Astrocyte of the spinal cord (primary cell): ENCODE measurements at places on chromosomes 7 and 10.

DNA sequence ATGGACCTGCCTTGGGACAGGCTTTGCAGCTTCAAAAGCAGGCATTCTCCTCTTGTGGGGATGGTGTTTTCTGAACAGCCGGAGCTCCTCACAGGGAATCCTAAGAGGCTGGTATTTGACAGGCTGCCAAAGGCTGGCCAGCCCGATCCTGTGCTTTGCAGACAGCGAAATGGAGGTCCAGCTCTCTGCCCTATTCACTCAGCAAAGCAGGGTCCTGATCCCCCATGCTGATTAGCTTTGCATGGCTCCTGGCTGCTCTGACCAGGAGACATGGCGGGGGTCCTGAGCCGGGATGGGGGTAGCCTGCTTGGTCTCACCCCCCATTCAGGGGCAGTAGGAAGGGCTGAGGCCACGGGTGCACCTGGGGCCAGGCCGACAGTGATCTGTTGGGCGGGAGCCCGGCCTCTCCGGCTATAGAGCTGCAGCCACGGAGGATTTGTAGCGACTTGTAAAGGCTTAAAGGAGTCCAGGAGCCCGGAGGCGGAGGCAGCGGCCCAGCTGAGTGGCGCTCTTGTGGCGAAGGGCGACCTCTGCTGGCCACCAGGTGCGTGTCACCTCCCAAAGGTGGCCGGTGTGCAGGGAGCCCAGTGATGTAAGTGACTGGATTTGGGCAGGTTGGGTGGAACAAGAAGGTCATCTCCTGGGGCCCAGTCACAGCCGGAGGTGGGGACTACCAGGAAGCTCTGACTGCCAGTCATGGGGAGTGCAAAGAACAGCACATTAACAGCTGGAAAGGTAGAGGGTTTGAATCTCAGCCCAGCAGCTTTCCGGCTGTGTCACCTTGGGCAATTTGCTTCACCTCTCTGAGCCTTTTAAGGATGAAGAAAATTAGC lies 126.5 kb downstream of the ZMIZ1 start:
- DNase-seq, result peak; percentile 87

DNA sequence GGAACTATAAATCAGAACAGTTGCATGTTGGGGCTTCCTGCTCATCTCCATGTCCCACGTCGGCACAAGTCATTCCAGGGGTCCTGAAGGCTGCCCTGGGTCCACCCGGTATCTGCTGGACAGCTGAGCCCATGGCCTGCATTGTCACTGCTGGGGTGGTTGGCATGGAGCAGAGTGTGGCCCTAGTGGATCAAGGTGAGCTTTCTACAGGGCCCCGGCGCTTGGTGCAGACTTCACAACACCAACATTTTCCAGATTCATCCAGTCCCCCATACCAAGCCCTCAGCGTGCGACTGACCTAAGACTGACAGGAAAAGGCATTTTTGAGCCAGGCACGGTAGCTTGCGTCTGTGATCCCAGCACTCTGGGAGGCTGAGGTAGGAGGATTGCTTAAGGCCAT lies 175.5 kb upstream of the LYZL2 start:
- no peak for DNase-seq

DNA sequence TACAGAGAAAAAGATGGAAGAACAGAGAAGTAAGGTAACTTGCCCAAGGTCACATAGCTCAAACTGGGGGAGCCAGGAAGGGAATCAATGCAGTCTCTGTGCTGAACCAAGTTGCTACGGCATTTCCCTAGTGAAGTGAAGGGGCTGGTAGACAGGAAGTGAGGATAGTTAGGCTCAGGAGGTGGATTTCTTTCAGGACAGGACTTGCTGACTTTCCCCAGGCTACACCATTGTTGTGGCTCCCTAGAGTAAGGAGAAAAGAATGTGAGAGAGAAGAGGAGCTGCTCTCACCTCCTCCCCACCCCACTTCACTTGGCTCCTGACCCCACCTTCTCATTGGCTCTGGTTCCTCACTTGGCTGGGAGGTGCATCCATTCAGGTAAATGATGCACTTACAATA lies 316.9 kb downstream of the INHBA start:
- DNase-seq, result no peak

DNA sequence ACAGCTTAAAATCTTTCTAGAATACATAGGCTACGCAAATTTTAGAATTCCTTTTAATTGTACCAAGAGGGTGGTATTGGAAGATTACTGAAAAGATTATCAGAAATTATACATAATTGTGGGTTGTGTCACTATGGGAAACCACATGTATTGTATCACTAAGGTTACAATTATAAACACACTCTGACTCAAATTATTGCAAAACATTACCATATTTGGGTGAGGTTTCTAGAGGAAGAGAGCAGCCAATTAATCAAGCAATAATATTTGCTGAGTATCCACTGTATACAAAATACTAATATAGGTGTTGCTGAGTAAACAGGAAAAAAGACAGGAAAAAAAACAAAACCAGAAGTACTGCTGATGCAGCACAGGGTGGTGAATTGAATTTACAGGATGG lies 3.1 kb upstream of the CAPZA2 start:
- DNase-seq, result peak; percentile 65

- DNase-seq, result no peak
Observed at GRCh38 chr10:97704341-97704740, 9.2 kb upstream of the MARVELD1 start.

- DNase-seq, result no peak
Observed at GRCh38 chr7:109407756-109408155, 838.1 kb downstream of the DNAJB9 start.

GRCh38 chr10:97612386-97612785 lies 20.9 kb downstream of the MORN4 start:
- DNase-seq, result peak; percentile 52

DNA sequence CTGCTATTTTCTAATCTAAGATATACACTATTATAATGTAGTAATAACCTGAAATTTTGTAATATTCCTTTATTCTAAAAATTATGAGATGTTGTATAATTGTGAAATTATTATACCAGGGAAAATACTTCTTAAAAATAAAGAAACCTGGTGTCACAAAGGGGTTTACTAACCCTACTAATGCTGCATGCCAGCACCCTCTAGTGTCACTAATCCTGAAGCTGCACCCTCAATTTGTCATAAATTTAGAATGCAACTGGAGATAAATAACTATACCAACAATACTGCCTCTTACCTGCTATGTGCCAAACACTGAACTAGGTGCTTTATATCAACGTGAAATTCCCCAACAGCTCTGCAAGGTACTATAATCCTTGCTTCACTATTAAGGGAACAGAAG lies 30.8 kb downstream of the TM9SF3 start:
- peak; percentile 9 for DNase-seq

GRCh38 chr7:25851332-25852210 lies 300.4 kb upstream of the NFE2L3 start:
- DNase-seq, result peak; percentile 77

DNA sequence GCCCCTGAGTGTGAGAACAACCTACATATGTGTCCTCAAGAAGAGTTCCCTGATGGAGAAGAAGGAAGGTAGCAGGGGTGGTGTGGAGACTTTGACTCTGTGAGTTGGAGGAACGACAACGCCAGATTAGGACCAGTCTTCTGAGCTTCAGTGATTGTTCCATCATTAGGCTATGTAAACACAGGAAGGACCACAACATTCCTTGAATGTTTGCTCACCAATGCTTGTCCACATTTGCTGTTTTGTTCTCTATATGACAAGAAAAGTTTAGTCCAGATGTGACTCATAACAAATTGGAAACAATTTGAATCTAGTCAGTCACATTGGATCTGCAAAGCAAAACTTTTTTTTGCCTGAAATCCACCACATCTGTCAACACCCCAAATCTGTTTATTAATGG lies 62.7 kb downstream of the ENTPD1 start:
- DNase-seq, result peak; percentile 80

DNA sequence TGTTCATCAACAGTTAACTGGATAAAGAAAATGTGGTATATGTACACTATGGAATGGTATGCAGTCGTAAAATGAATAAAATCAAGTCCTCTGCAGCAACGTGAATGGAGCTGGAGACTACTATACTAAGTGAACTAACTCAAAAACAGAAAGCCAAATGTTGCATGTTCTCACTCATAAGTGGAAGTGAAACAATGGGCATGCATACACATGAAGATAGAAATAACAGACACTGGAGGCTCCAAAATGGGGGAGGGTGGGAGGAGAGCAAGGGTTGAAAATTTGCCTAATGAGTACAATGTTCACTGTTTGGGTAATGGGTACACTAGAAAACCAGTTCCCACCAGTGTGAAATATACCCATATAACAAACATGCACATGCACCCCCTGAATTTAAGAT lies 179.5 kb downstream of the ZWINT start:
- no peak for DNase-seq

- no peak for DNase-seq
Observed at GRCh38 chr10:131248376-131249165, 63.0 kb downstream of the TCERG1L start.

DNA sequence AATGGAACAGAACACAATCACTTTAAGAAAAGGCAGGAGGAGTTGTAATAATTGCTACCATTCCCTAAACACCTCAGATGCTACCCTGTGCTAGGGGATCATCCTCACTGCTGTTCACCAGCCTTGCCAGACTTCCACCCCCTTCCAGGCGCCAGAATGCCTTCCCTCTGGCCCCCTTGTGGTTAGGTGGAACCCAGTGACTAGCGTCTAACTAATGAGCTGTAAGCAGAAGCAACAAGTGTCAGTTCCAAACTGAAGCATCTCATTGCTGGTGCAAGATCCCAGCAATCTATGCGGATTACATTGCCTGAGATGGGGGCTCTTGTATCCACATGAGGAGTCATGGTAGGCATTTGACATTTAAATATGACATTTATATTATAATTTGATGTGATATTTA lies 86.6 kb downstream of the FRMD4A start:
- DNase-seq, result no peak

DNA sequence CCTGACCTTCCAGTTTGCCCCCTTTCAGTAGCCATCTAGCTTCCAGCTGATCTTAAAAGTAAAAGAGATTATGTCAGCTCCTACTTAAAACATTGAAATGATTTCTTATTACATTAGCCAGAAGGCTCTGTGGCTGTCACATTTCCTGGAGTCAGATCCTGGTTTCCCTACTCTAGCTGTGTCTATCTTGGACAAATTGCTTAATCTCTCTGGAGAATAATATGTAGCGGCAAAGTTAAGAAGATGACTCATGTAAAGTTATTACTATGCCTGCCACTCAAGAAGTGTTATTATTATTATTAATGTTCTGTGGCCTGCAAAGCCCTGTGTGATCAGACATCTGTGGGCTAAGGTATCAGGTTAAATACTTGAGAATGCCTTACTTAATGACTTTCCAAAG lies 107.2 kb downstream of the RUNDC3B start:
- DNase-seq, result peak; percentile 1

- DNase-seq, result peak; percentile 5
Observed at GRCh38 chr10:1159131-1160061, 103.2 kb downstream of the WDR37 start.

DNA sequence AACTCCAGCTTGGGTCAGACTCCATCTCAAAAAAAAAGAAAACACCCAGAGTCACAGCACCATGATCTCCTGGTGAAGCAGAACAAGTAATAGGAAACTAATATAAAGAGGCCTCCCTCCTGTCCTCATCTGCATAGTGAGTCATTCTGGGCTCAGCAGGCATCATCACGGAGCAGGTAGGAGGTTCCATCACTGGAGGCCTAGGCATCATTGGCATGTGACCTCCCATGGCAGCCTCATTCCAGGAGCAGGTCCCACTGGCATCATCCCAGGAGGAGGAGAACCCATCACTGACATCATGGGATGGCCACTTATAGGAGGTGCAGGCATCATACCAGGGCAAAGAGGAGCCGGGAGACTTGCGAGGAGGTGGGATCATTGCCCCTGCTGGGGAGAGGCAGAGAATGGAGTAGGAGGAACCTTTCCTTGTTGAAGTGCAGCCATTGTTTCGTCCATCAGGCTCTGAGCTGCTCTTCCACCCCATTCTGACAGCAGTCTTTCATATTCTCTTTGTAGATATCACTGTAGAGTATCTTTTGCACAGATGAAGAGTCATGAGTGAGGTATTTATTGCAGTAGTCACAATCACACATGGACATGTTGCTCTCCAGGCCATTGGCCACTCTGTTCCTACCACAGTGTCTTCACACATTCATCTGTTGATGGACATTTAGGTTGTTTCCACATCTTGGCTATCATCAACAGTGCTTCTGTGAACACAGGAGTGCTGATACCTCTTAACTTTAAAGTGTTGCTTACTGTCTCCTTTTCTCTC lies 73.8 kb downstream of the OSBPL3 start:
- DNase-seq, result no peak

- no peak for DNase-seq
Observed at GRCh38 chr7:49483142-49483541, 290.3 kb upstream of the VWC2 start.

- no peak for DNase-seq
Observed at GRCh38 chr7:12907774-12908173, 220.3 kb downstream of the ARL4A start.

- no peak for DNase-seq
Observed at GRCh38 chr7:81870608-81871007, 100.8 kb upstream of the HGF start.

DNA sequence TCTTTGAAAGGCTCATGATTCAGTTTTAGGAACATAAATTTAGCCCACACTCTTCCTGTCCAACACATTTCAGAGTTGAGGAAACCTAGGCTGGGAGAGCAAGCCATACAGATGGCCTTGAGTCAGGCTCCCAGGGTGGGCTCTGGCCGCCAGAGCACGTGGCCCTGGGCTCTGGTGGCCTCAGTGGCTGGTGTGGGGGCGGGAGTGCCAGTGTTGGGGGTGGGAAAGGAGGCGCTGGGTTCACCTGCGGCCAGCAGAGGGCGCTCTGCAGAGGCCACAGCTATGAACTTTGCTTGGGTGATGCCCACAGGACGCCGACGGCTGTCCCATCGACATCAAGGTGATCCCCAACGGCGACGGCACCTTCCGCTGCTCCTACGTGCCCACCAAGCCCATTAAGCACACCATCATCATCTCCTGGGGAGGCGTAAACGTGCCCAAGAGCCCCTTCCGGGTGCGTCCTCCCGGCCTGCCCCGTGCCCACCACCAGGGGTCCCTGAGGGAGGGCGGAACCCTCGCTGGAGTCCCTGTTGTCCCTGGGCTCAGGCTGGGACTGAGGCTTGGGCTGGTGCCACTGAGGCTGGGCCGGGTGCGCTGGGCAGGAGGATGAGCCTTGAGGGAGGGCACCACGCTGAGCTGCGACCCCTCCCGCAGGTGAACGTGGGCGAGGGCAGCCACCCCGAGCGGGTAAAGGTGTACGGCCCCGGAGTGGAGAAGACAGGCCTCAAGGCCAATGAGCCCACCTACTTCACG lies 11.9 kb downstream of the FLNC start:
- no peak for DNase-seq

DNA sequence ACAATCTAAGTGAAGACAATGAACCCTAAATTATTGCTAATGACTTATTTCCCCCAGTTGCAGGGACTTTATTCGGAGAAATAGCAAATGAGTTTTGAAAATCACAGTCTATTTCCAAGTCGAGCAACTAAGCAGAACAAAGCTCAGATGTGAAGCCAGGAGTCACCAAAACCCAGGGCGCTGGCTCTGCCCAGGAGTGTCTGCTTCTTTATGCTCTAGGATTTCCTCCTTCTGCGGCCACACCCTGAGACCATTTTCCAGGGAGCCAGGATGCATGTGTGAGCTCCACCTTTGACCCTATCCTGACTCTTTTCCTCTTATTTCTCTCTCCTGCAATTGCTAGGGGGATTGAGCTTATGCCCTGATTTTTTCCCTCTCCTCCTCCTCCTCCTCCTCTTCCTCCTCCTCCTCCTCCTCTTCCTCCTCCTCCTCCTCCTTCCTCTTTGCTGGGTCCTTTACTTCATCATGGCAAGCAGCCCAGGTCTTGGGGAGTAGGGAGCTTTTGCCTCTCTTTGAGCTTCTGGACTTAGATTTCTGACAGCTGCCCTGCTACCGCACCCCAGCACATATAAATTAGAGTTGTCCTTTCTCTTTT lies 234.4 kb downstream of the ARL4A start:
- no peak for DNase-seq
